A549 treated with CORT108297 at 1 μM for 4 hours (cell line): ENCODE measurements at places on chromosomes 7 and 10. TPM values are rescaled to one million over a fixed set of nuclear protein-coding genes. Genes with fewer than 3 reads are reported as not detected.

Gene CPA4
- 5.0 to 7.8 TPM (median 5.3 TPM) in 5 replicates for total RNA-seq

Gene RAPGEF5
- 0.03 to 0.12 TPM (median 0.07 TPM) in 5 replicates for total RNA-seq

Gene ASAH2
- 0.87 to 4.2 TPM (median 2.7 TPM) in 5 replicates for total RNA-seq

Gene PAPOLB
- not detected in 5 replicates for total RNA-seq

Gene YWHAG
- 213 to 242 TPM (median 226 TPM) in 5 replicates for total RNA-seq

Gene CRHR2
- total RNA-seq = not detected in 5 replicates
